ENCODE measurements at places on chromosomes 16 and 17.

DNA sequence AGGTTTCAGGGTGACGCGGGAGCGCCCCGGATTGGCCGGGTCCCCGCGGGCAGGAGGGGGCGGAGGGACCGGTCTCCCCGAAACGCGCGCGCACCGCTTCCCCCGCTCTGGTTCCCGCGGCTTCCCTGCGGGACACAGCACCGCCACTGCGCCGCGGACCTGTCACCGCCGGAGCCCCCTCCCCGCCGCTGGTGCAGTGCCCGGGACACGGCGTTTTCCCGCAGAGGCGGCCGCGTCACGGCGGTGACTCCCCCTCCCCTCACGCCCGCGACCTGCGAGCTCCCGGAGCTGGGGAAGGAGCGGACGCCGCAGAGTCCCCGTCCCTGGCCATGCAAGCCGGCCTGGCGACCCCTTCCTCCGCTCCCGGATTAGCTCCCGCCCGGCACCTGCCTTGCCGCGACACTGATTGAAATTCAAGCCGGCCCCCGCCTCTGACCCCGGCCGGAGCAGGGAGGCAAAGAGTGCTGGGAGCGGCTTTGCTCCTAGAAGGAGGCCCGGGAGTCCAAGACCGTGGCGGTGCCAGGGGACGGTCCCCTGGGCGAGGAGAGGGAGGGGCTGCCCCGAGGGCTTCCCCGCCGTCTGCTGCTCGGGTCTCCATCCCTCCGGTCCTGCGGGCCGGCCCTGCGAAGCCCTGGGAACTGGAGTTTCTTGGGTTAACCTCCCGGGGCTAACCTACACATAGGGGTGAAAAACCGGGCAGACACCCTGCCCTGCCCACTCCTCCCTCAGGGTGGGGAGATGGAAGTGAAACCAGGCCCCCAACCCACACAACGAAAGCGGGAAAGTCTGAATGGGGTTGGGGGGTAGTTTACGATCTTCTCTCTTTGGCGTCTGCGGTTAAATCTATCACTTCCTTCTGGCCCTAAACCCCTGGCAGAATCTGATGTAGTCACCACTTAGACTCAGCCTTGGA lies 1.0 kb downstream of the RHBDL3 start:
- DNase-seq = no peak

DNA sequence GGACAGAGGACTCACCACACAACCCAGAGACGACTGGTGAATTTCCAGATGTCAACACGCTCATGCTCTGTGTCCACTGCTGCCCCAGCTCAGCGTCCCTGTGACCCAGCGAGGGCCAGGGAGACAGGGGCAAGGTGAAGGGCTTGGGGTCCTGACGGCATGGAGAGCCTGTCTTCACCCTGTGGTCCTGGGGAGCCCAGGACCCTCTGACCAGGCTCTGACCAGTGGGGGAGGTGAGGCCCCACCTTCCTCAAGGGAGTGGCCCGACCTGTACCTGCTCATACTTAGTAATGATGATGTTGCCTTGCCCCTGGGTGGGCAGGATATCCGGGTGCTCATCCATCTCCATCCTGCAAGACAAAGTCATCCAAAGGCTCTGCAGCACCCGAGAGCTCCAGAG lies 39.8 kb downstream of the TNFRSF13B start:
- no peak for DNase-seq

DNA sequence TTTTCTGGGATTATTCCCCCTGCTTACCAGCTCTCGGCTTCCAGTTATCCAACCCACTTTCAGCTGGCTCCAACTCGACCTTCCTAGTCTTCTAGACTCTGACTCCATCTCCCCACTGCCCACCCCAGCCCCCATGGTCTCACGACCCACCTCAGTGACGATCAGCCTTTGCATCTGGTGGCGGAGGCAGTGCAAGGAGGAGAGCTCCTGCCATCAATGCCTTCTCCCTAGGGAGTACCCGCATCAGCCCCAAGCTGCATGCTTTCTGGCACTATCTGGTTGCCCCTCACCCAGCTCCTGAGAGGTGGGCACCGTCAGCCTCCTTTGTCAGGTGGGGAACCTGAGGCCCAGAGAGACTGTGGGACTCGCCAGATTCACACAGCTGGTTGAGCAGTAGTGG lies 72.6 kb upstream of the RPL38 start:
- DNase-seq = no peak

DNA sequence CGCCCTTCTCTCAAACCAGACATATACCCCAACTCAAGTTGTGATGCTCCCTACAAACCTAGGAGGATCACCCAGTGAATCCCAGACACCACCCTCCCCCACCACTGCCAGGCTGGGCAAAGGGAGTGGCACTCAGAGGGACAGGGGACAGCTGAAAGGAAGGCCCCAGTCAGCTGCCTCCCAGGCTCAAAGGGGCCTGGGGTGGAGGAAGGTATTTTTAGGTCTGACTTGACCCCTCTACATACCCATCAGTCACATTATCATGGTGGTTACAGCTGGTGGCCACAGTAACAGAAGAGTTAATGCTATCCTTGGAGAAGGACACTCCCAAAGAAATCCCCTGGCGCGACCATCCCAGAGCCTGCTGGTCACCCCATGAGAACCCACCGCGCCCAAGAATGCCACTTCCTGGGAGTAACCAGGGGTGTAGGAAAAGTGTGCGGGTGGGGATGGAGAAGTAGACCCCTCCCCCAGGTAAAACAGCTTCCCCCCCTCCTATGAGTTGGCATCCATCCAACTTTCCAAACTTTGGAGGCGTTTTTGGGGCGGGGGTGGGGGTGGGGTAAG lies 1.1 kb downstream of the CACNB1 start:
- DNase-seq = no peak

- DNase-seq = no peak
Observed at GRCh38 chr17:3892095-3892998, 506 bp downstream of the CAMKK1 start.

- DNase-seq = no peak
Observed at GRCh38 chr16:11735787-11736186, 6.9 kb downstream of the TXNDC11 start.

DNA sequence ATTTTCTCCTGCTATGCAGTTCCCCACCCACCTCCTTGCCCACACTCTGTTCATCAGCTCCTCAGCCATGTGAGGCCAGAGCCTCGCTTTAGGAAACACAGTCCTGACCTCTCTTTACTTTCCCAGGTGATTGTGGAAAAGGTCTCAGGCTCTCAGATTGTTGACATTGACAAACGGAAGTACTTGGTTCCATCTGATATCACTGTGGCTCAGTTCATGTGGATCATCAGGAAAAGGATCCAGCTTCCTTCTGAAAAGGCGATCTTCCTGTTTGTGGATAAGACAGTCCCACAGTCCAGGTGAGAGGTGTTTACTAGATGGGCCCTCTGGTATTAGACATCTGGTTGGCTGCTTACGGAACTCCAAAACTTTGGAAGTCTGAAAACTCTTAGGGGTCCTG lies 1.7 kb downstream of the GABARAPL2 start:
- DNase-seq = no peak

- no peak for DNase-seq
Observed at GRCh38 chr17:3886776-3887175, 6.1 kb downstream of the CAMKK1 start.

DNA sequence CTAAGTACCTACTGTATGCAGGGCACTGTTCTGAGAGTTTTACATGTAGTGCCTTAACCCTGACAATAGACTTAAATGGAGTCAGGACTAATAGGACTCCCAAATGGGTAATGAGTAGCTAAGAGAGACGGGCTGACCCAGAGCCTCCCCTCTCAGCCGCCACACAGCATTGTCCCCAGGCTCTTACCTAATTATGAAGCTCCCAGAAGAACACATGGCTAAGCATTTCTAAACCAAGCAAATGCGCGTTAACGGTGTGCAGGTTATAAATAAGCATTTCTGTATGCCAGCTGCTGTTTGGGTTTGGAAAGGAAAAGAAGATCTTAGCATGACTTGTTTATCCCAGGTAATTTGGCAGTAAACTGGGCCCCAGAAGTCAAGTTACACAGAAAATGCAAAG lies 14.3 kb downstream of the KATNIP start:
- no peak for DNase-seq

DNA sequence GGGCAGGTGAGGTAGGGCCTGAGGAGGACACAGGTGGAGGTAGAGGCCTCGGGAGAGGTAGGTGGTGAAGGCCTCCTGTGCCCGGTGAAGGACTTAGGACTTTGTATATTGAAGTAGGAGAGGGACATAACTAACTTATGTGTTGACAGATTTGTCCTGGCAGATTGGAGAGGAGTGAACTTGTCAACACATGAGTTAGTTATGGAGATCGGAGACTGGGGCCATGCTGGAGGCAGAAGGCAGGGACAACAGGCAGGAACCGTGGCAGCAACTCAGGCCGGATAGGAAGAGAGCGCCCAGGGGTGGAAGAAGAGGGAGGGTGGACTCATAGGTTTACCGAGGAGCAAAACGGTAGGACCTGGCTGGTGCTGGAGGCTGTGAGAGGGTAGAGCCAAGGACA lies 18.4 kb downstream of the GLP2R start:
- DNase-seq = no peak

- no peak for DNase-seq
Observed at GRCh38 chr16:188674-189073, 8.4 kb downstream of the HBQ1 start.

All from COR-L47 (cell line).